ENCODE measurements at places on chromosomes 5 and 9.
A peak's percentile ranks its signal among the peaks of the same experiment; 100 is the strongest.

- DNase-seq: no peak
- peaks cover 7% of the 10 kb centered on the region for H3K36me3 ChIP-seq
- H3K4me1 ChIP-seq: peaks cover 21% of the 10 kb centered on the region
- peak overlapping the region; percentile 75 for H3K4me3 ChIP-seq
- H3K27ac ChIP-seq: peak overlapping the region; percentile 98
Observed at GRCh38 chr5:138336952-138337684, 948 bp upstream of the FAM53C start.

DNA sequence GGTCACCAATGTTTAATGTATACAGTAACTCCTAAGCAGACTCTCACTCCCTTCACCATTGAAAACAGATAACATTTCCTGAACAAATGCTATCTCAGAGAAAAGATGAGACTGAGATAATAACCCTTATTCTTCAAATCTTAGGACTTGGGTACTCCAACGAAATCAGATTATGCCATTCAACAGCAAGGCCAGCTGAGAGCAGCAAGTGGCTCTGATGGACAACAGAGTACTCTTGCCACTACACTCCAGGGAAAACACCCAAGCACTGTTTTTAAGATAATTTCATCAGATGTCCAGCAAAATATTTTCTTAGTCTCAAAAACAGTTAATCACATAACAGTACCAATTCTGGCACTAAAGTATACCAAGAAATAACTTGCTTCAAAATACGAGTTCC lies 10.1 kb downstream of the PPP2CA start:
- H3K27me3 ChIP-seq: no peaks in the 10 kb centered on the region
- no peaks in the 10 kb centered on the region for H3K36me3 ChIP-seq
- H3K27ac ChIP-seq: no peak overlapping the region
- no peak for DNase-seq
- H3K4me3 ChIP-seq: no peak overlapping the region
- H3K4me1 ChIP-seq: peaks cover 13% of the 10 kb centered on the region

DNA sequence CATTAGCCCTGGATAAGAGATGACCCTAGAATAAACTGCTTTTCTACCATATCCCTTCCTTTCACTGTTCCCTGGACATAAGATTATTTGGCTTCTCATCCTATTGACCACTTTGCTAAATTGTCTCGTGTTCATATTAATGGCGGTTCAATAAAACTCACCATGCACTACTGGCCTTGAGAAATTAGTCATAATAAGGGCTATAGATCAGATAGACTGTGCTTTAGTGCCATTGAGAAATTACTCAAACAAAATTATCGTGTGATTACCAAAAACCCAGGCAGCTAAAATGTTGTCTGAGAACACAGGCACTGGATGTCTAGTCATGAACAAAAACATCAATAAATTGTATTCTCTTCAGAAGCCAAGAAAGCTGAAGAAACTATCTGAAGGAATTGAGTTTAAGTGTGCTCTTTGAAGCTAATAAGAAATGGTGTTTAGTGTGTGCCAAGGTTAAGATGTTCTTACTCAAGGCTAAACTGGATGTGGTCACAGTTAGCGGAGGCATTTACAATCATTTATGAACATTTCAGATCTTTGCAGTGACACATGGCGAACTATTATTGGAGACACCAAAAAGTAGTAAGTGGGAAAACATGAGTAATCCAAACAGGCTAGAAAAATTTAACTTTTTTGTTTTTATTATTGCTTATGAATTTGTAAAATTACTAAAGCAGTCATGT lies 460.4 kb upstream of the RORB start:
- H3K36me3 ChIP-seq: no peaks in the 10 kb centered on the region
- H3K27me3 ChIP-seq: no peaks in the 10 kb centered on the region
- no peak overlapping the region for H3K4me3 ChIP-seq
- H3K4me1 ChIP-seq: peaks cover 3% of the 10 kb centered on the region

GRCh38 chr9:120368799-120369198 lies 211.2 kb downstream of the CDK5RAP2 start:
- no peaks in the 10 kb centered on the region for H3K4me1 ChIP-seq
- peaks cover 2% of the 10 kb centered on the region for H3K27me3 ChIP-seq
- H3K27ac ChIP-seq: no peak overlapping the region
- no peak overlapping the region for H3K4me3 ChIP-seq
- H3K36me3 ChIP-seq: no peaks in the 10 kb centered on the region
- DNase-seq: no peak

- H3K36me3 ChIP-seq: no peaks in the 10 kb centered on the region
- no peaks in the 10 kb centered on the region for H3K27me3 ChIP-seq
- no peak overlapping the region for H3K27ac ChIP-seq
- no peak for DNase-seq
Observed at GRCh38 chr9:32942755-32943460, 58.5 kb downstream of the APTX start.

DNA sequence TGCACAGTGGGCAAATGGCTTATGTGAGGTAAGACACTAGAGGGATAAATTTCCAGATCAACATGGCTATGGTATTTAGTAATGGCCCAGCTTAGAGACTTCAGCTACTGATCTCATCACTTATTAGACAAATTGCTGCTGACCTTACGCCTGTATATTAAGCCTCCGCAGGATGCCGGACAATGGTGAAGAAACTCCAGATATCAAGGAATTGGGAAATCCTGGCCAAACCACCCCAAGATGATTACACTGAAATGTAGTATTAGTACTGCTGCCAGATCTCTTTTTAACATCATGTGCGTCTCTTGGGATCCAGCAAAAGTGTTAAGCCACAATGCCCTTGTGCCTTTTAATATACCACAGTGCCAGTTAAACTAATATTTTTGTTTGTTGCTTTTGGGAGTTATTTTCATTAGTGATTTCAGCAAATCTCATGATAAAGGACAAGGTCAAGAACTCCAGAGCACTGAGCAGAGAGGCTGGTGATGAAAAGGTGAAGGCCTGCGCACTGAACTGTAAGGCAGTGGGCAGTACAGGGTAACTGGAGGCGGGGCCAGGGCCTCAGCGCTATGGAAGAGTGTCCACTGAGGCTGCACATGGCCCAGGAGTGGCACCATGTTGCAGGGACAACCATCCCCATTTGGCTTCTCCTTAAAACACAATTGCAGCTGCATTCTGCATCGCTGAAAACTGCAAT lies 32.5 kb downstream of the TSTD2 start:
- H3K27ac ChIP-seq: no peak overlapping the region
- no peaks in the 10 kb centered on the region for H3K27me3 ChIP-seq
- peaks cover 7% of the 10 kb centered on the region for H3K4me1 ChIP-seq
- no peak for DNase-seq

DNA sequence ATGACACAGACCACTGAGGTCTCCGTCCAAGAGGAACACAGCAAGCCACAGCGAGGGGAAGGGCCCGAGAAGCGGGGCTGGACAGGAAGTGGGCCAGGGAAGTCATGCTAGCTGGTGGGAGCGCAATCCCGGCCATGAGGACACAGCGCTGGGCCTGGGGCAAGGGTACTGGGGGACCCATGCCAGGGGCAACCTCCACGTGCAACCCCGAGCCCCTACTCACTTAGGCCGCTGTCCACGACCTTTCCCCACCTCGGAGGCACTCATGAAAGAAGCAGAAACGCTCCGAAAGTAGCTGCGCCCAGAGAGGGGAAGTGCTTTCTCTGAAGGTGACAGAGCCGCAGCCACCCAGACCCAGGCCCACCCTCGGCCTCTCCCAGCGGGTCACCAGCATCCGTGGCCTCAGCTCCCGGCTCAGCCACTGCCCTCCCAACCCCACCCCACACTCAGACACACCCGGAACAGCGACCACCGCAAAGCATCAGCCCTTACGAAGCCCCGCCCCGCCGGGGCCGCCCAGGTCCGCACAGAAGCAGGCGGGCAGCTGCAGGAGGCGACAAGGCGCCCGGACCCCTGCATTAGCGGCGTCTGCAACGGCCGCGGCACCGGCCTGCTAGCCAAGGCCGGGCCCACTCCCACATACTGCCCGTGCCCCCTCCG lies 782 bp downstream of the BICD2 start:
- peak overlapping the region; percentile 96 for H3K4me3 ChIP-seq
- H3K27ac ChIP-seq: peak overlapping the region; percentile 48
- no peaks in the 10 kb centered on the region for H3K27me3 ChIP-seq
- H3K36me3 ChIP-seq: peaks cover 4% of the 10 kb centered on the region

GRCh38 chr5:77210964-77211690 lies 647 bp downstream of the PDE8B start:
- H3K36me3 ChIP-seq: no peaks in the 10 kb centered on the region
- no peak for DNase-seq
- H3K4me1 ChIP-seq: no peaks in the 10 kb centered on the region
- peak overlapping the region; percentile 1 for H3K4me3 ChIP-seq

GRCh38 chr9:33137781-33138264 lies 29.3 kb downstream of the B4GALT1 start:
- no peak overlapping the region for H3K4me3 ChIP-seq
- peaks cover 7% of the 10 kb centered on the region for H3K36me3 ChIP-seq
- no peaks in the 10 kb centered on the region for H3K27me3 ChIP-seq
- H3K27ac ChIP-seq: peak overlapping the region; percentile 69

DNA sequence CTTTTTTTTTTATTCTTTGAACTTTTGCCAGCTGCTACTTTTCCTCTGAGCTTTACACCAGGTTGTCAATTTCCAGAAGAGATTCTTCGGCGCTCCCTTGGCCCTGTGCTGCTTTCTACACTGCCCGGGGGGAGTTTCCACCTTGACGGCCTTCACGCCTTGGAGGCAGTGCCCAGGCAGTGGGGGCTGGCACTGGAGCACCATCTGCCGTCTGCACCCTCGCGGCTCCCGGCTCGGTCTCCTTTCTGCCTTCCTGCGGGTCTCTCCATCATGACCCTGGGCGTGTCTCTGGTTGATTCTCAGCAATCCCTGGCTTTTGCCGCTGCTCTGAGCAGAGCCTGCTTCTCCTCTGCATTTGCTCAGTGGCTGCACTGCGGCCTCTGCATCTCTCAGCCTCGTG lies 2.9 kb downstream of the SLC6A18 start:
- H3K27me3 ChIP-seq: no peaks in the 10 kb centered on the region
- no peak overlapping the region for H3K4me3 ChIP-seq
- DNase-seq: no peak
- peaks cover 3% of the 10 kb centered on the region for H3K4me1 ChIP-seq
- no peak overlapping the region for H3K27ac ChIP-seq

DNA sequence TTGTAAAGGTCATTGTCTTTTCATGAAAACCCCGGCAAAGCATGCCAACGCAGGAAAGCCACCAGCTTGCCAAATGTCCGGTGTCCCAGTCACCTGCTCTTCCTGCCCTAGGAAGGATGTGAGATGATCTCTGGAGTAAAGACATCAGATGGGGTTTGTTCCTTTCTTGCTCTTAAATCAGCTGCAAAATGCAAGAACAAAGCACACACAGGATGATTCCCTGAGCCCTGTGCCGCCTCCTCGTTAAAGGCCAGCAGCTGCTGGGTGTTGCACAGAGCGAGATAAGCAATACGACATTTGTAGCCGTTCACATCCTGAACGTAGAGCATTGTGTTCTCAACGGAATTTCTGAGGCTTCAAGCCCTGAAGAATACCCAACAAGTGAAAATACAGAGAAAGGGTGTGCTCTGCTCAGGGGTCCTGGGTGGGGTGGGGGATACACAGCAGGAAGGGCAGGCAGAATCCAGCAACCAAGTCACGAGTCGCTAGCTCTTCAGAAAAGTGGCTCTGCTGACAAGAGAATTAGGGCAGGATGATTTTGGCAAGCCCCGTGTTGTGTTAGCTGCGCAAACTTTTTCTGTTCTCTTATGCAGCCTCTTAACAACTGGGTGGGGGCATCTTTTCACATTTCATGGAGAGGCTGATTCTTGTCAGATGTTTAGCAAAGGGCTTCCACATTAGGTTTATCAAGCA lies 229.2 kb upstream of the MAP3K1 start:
- no peaks in the 10 kb centered on the region for H3K27me3 ChIP-seq
- peaks cover 40% of the 10 kb centered on the region for H3K4me1 ChIP-seq
- H3K36me3 ChIP-seq: no peaks in the 10 kb centered on the region
- peak overlapping the region; percentile 97 for H3K27ac ChIP-seq
- DNase-seq: no peak

- H3K27ac ChIP-seq: no peak overlapping the region
- no peak for DNase-seq
- H3K36me3 ChIP-seq: no peaks in the 10 kb centered on the region
- no peaks in the 10 kb centered on the region for H3K27me3 ChIP-seq
Observed at GRCh38 chr5:37988454-37989046, 148.7 kb upstream of the GDNF start.

GRCh38 chr5:124438903-124439281 lies 307.5 kb downstream of the ZNF608 start:
- no peak overlapping the region for H3K4me3 ChIP-seq
- no peaks in the 10 kb centered on the region for H3K4me1 ChIP-seq
- no peak overlapping the region for H3K27ac ChIP-seq
- no peaks in the 10 kb centered on the region for H3K27me3 ChIP-seq

GRCh38 chr5:111224561-111225345 lies 569 bp downstream of the CAMK4 start:
- H3K27ac ChIP-seq: peak overlapping the region; percentile 78
- peak overlapping the region; percentile 77 for H3K4me3 ChIP-seq
- H3K36me3 ChIP-seq: no peaks in the 10 kb centered on the region
- H3K4me1 ChIP-seq: peaks cover 41% of the 10 kb centered on the region
- no peaks in the 10 kb centered on the region for H3K27me3 ChIP-seq

DNA sequence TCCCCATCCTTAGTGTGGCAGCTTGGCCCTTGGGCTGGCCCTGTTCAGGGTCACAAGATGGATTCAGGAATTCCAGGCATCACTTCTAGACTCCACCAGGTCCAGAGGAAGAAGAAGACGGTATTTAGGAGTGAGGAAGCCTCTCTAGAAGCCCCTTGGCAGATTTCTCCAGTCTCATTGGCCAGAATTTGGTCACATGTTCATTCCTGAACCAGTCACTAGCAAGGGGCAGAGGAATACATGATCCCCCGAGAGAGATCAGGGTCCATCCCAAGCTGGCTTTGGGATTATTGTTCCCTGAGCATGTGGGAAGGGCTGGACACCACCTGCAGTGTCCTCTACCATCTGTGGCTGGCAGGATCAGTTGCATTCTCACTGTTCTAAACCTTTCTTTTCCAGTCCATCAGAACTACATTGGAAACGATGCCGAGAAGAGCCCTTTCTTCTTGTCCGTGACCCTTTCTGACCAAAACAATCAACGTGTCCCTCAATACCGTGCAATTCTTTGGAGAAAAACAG lies 48.5 kb downstream of the GARNL3 start:
- no peaks in the 10 kb centered on the region for H3K27me3 ChIP-seq
- no peak overlapping the region for H3K4me3 ChIP-seq
- no peaks in the 10 kb centered on the region for H3K36me3 ChIP-seq

- H3K27me3 ChIP-seq: no peaks in the 10 kb centered on the region
- peaks cover 77% of the 10 kb centered on the region for H3K36me3 ChIP-seq
- H3K27ac ChIP-seq: no peak overlapping the region
- no peak for DNase-seq
Observed at GRCh38 chr5:32259033-32259432, 53.7 kb downstream of the MTMR12 start.

DNA sequence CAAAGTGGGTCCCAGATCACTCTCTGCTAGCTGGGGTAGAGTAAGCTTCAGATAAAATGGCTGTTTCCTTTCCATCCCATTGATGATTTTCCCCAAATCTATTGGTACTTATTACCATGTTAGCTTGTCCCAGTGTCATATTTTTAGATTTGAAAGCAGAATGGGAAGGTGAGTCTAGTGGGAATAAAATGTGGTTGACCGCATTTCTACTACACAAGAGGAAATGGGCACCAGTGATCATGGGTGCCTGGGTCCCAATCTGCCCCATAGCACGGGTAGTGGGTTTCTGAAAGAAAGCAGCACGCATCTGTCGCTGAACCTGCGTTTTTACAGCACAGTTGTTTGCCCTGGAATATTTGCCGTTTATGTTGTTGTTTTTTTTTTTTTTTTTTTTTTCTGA lies 20.1 kb downstream of the DAPK1 start:
- no peak overlapping the region for H3K4me3 ChIP-seq
- H3K4me1 ChIP-seq: peaks cover 5% of the 10 kb centered on the region
- DNase-seq: no peak
- H3K27ac ChIP-seq: no peak overlapping the region
- H3K27me3 ChIP-seq: no peaks in the 10 kb centered on the region
